ENCODE measurements at places on chromosomes 16 and 17. TPM values are rescaled to one million over a fixed set of nuclear protein-coding genes. Genes with fewer than 3 reads are reported as not detected.
A peak's percentile ranks its signal among the peaks of the same experiment; 100 is the strongest.

HIRIP3 gene
- 31.6 TPM for total RNA-seq

DNA sequence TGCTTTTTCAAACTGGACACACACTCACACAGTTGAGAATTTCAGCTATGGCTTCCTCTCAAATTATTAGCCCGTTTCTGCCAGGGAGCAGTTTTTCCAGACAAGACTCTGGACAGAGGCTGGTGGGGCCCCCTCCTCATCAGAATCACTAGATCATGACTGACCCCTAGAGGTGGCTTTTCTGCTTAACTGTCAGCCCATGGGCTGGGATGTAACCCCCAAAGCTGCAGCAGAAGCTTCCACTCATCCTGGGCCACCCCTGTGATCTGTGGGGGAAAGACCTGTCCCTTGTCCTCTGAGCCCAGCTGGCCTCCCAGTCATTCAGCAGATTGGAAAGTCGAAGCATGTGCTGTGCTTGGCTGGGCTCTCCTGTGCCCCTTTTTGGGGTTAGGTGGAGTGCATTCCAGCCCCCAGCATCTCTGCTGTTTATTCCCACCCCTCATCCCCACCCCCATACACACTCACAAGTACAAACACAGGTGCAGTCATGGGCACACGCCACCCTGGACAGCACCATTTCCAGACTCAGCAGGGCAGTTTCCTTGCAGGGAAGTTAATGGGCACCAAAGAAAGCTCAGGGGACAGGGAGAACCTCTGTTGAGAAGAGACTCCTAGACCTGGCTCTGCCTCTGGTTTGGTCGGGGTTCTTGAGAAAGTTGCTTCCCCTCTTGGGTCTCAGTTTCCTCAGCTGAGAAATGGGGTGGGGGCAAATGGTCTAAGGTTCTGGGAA lies 77.6 kb upstream of the RBL2 start:
- no peak for DNase-seq

- DNase-seq = no peak
Observed at GRCh38 chr16:16080465-16081065, 131.1 kb downstream of the ABCC1 start.

DNA sequence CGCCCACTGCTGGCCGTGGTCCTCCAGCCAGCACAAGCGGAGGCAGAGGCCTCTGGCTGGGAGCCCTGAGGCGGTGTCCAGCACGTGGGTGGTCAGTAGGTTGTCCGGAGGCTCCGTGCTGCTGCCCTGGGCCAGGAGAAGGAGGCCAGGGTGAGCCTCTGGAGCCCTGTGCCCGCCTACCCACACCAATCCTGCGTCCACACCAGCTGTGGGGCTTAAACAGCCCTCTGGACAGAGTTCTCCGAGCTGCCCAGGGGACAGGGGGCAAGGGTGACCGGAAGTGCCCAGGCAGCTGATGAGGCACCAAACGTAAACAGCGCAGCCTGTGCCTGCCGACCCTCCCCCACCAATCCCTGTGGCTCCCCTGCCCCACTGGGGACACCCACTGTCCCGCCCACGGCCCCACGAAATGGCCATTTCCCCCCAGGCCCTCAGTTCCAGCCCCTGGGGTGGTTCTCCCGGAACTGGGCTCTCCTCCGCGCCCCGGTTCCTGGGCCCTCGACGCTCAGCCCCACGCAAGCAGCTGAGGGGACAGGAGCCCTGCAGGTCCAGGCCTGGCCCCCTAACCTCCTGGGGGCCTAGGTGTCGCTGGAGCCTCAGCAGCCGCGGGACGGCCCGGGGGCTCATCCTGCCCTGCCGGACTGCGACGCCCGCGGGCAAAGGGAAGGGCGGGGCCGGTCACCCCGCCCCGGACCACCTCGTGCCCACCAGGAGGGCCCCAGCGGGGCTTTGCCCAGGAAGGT lies 27.9 kb upstream of the DBNDD1 start:
- DNase-seq = peak; percentile 34

DNA sequence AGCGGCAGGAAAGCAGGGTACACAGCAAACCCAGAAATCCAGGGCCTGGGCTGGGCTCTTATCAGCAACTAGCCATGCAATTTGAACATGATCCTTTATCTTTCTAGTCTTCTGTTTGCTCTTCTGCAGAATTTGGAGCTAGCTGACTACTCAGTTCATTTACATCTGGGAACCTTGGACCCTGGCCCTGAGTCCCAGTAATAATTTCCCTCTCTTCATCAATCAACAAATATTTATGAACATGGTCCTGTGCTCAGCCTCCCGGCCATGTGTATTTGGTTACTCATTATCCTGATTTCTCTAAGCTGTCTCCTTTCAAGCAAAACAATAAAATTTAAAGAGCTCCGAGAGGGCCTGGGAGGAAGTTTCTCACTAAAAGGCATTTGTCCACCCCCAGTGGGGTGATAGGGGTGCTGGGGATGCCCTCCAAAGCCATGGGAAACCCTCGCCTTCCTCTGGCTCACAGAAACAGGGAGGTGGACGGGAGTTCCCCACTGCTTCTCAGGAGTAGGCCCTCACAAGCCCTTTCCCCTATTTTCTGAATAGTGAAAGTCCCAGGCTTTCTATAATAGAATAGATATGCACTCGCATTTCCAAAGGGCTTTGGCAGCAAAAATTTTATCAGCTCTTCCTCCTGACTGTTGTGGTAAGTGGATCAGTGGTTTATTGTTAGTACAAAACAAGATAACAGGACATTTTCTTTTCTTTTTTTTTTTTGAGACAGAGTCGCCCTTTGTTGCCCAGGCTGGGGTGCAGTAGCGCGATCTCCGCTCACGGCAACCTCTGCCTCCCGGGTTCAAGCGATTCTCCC lies 6.9 kb upstream of the WDR59 start:
- no peak for DNase-seq

CDRT15 gene
- total RNA-seq = not detected

DNA sequence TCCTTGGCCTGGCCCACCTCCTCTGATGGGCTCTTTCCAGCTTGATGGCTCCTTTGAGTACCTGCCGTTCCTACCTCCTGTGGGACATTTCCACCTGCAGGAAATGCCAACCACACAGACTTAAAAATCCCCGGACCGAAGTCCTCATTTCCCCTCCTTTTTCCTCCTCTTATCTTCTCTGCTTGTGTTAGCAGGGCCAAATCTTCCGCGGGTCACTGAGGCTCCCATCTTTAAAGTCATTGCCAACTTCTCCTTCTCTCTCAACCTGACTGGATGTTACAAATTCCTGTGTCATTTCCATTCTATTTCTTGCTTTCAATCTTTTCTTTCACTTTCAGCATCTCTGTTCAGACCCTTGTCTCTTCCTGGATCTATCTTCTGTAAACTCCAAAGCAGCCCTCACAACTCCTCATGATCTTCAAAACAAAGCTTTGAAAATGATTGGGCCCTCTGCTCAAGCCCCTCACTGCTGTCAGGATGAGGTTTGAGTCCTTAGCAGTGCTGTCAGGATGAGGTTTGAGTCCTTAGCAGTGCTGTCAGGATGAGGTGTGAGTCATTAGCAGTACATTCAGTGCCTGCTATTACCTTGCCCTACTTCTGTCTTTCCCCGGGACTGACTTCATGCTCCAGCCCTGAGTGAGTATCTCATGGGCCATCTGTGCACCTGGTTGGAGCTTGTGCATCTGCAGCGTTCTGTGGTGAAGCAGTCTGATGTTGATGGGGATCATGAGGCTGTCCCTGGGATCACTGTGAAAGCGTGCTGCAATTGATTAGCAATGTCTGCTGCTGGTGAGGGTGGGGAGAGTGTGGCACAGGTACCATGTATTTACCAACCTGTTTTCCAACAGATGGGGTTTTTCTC lies 100.1 kb downstream of the IRF8 start:
- DNase-seq = peak; percentile 13

- no peak for DNase-seq
Observed at GRCh38 chr16:89786474-89787364, 29.7 kb downstream of the FANCA start.

ZSWIM7 gene
- total RNA-seq = 33.6 TPM

SPDYE4 gene
- not detected for total RNA-seq

GRCh38 chr16:85521552-85522307 lies 91.4 kb upstream of the GSE1 start:
- no peak for DNase-seq

GRCh38 chr17:3956327-3956957 lies 7.8 kb downstream of the ATP2A3 start:
- no peak for DNase-seq

GRCh38 chr17:62321451-62321850 lies 58.9 kb upstream of the EFCAB3 start:
- DNase-seq = no peak

- no peak for DNase-seq
Observed at GRCh38 chr17:17985555-17985954, 12.9 kb downstream of the DRC3 start.

DNA sequence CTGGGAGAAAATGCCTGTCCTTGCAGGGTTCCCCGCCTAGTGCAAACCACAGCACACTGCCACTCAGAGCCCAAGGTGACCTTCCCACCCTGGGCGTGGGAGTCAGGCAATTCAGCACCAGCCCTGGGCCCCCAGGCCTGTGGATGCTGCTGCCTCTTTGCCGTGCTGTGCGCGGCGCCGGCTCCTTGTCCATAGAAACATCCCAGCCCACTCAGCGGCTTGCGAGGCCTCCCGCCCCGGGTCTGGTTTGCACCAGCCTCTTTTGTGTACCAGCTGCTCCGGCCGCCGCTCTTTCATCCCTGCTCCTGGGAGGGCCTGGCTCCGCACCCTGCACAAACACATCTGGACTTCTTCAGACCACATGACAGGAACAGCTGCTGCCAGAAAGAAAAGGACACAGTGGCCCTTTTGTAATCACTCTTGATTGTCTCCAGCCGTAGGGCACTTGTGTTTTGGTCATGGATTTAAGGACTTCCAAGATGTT lies 75.4 kb upstream of the SDK2 start:
- DNase-seq = no peak

- DNase-seq = no peak
Observed at GRCh38 chr17:9116861-9117568, 95.7 kb downstream of the NTN1 start.

GRCh38 chr17:2707721-2708584 lies 3.6 kb downstream of the CLUH start:
- no peak for DNase-seq

EVPL gene
- total RNA-seq = not detected

DNA sequence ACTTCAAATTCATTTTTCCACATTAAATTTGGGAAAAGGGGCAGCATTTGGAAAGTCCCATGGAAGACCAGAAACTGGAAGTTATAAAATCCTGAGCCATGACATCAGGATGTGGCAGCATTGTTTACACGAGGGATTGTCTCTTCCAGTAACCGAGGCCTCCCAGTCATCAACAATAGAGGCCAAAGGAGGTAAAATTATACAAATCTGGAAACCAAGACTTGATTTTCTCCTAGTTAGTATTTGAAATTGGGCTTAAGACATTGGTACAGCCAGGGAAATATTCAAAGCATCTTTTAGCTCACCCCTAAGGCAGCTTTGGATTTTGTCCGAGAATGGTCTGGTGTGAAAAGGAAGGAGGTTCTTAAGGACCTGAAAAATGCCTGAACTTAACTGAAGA lies 251.6 kb upstream of the FOXF1 start:
- no peak for DNase-seq

- DNase-seq = no peak
Observed at GRCh38 chr16:8753416-8754054, 43.9 kb downstream of the TMEM186 start.

TEKT1 gene
- total RNA-seq = not detected

DNA sequence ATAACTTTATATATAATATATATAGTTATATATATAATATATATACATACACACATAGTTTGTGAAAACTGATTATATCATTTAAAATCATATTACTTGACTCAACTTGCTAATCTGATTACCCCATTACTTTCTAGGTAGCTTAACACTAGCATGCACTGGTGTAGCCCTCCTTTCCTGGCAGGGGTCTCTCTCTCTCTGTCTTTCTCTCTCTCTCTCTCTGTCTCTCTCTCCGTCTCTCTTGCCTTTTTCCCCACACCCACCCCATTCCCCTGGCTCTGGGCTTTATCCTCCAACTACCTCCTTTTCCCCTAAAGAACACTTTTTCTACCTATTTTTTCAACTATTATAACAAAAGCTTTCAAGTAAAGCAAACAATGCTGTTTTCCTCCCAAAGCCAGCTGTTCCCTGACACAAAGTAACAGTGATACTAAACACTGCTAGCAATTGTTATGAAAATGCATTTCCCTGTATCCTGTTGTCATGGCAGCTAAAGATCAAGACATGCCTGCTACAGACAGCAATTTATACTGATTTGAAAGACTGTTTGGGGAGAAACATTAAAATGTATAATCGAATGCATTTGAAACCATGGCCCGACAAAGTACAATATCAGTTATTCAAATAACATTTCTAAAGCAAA lies 89.4 kb downstream of the CHD9NB start:
- DNase-seq = no peak

- DNase-seq = no peak
Observed at GRCh38 chr16:5706211-5706610, 608.6 kb upstream of the EEF2KMT start.

DNA sequence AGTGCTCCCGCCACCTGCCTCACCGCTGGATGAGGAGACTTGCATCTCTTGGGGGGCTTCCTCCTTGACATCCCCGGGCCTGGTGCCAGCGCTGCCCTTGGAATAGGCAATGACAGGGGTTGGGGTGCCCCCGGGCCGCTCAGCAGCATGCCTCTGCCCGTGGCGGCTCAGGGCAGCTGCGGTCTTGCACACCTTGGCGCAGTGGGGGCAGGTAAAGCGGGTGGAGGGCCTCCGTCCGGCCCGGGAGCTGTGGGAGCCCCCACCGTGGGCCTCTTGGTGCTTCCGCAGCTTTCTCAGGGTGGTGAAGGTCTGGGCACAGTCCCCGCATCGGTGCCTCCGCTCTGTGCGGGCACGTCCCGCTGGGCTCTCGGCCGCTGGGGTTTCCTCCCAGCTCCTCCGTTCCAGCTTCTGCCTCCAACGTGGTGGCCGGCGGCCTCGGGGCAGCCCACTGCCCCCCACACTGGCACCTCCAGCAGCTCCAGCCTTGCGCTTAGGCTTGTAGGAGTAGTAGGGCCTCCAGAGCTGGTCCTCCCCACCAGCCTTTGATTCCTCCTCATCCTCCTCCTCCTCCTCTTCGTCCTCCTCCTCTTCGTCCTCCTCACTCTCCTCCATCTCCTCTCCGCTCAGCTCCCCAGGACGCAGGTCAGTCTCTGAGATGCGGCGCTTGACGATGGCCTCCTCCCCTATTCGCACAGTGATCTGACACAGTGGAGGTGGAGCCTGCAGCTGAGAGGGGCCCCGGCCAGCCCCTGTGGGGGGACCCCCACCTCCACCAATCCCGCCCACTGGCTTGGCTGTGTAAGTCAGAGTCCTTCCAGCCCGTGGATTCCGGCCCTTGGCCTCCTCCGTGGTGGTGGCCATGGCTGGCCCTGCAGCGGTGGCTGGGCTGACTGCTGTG lies 16.7 kb downstream of the ZBTB4 start:
- no peak for DNase-seq

MYH2 gene
- 0.12 TPM for total RNA-seq

GRCh38 chr17:68052810-68053209 lies 17.3 kb downstream of the KPNA2 start:
- DNase-seq = no peak

NDUFAB1 gene
- 254 TPM for total RNA-seq
